ENCODE measurements at places on chromosomes 3 and 15.
A peak's percentile ranks its signal among the peaks of the same experiment; 100 is the strongest.

DNA sequence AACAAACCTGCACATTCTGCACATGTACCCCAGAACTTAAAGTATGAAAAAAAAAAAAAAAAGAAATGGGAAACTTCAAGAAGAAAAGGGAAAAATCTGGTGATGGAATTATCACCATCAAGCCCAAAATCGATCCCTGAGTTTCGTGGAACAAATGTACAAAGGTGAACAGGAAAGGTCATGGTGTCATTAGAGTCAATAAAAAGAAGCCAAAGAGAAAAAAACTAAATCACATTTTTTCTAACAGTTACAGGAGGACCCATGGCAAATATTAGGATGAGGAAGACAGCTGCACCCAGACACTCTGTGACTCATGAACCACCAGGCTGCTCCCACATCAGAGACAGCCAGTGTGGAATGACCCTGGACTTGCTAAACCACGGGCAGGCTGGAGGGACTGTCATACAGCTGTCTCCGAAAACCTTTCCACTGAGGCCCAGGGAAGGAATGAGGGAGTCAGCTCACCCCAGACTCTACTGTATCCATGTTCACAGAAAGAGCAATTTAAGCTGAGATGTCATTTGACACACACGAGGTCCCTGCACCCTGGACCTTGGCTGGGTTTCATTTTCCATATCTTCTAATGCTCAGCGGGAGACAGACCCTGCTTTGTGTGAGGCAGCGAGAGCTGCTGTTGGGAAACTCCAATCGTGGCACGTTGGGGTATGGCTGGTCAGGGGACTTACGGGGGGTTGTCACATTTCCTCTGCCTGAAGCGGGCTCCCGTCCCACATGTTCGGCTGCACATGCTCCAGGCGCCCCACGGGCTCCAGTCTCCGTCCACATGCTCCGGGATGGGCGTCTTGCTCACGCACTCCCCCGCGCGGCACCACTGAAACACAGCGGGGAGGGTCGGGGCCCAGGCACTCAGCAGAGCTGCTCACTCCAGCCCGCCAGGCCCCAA lies 210.2 kb downstream of the ADAMTS17 start:
- DNase-seq = no peak

DNA sequence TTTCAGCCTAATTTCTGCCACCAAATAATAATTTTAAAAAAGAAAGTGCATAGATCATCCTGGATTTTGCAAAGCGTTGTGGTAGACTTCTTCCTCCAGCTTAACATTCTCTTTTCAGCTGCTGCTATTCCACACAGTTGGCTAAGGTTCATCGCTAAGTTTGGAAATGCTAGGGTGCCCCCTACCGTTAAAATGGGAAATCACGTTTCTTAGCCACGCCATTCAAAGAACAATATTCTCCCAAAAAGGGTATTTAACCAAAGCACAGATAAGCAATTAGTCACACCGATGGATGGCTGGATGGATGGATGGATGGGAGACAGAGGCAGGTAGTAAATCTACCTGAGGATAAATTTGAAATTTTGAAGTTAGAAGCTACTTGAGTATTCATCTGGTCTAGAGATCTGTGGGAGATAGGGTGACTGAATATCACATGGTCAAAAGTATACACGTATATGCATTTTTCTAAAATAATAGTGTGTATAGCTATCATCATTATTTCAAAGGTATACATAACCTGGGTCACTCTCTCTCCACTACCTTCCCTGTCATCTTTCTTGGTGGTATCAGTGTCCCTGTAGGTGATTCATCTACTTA lies 67.2 kb downstream of the EFHB start:
- DNase-seq = no peak

DNA sequence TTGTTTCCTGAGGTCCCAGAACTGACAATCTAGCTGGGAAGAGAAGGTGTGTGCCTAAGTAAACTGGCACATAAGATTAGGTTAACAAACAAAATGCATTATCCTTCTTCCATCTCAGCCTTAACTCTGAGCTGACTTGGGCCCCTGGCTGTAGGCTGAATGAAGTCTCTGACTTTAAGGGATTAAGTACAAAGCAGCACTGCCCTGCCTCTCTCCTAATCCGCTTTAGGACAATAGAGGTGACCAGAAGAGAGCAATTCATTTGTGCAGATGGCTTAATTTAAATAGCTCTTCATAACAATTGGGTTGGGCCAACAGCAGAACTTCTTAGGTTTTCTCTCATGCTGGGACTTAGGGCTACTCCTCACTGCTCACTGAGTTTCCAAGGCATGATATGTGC lies 181.6 kb upstream of the SOX14 start:
- DNase-seq = no peak

DNA sequence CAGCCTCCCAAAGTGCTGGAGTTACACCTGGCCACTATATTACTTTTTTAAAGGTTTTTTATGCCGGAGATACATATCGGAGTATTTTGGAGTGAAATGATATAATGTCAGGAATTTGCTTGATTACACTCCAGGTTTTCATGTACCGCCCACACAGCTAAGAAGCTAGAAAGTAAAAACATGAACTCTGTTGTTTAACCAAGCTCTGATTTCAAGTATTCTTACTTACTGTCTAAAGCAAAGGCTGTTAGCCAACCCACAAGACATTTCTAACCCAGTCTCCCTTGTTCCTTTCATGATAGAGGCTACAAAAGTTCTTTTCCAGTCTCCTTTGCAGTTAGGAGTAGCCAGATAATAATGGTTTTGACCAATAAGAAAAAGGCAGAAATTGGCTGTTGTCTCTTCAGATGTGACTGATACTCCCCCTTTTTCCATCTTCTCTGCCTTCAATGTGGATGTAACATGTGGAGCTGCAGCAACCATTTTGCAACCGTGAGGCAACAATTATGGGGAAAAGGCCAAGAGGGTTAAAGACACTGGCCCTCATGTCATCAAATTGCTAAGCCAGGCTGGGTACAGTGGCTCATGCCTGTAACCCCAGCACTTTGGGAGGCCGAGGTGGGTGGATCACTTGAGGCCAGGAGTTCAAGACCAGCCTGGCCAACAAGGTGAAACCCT lies 6.1 kb upstream of the CP start:
- no peak for DNase-seq

DNA sequence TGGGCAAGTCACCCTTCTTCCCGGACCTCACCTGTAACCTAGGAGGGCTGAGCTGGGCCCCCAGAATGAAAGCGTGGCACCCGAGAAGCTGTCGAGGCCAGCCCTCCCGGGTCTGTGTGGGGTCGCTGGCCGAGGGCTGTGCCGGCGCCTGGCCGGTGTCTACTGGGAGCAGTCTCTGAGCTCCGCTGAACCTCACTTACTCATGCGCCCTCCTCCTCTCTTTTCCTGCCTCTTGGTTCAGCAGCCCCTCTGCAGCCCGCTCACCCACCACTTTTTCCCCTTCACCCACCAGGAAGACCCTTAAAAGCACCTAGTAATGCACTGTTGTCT lies 419 bp downstream of the HYKK start:
- DNase-seq = no peak

- DNase-seq = peak; percentile 88
Observed at GRCh38 chr15:89690276-89691218, at the start of the genes PEX11A and WDR93. TSS of gene PEX11A (minus strand) at chr15:89690754. CDS start at chr15:89690632, 122 bp downstream. TSS of gene WDR93 (plus strand) at chr15:89690811. CDS start at chr15:89701747, 10,936 bp downstream.

- no peak for DNase-seq
Observed at GRCh38 chr3:46076606-46077005, 49.3 kb upstream of the XCR1 start.

GRCh38 chr3:54870423-54870822 lies 57.4 kb downstream of the LRTM1 start:
- DNase-seq = no peak

- no peak for DNase-seq
Observed at GRCh38 chr15:63067306-63067705, 24.8 kb downstream of the TPM1 start.

GRCh38 chr15:59825901-59826300 lies 136.8 kb upstream of the BNIP2 start:
- no peak for DNase-seq
